ENCODE measurements at places on chromosomes 2 and 18.

- peak; percentile 71 for DNase-seq
These were observed 373.4 kb downstream of the LPIN1 start for GRCh38 chr2:12119841-12120240.

- DNase-seq, result no peak
These were observed 312.2 kb downstream of the EN1 start for GRCh38 chr2:118535171-118535817.

GRCh38 chr2:5121121-5121520 lies 571.1 kb upstream of the SOX11 start:
- no peak for DNase-seq

DNA sequence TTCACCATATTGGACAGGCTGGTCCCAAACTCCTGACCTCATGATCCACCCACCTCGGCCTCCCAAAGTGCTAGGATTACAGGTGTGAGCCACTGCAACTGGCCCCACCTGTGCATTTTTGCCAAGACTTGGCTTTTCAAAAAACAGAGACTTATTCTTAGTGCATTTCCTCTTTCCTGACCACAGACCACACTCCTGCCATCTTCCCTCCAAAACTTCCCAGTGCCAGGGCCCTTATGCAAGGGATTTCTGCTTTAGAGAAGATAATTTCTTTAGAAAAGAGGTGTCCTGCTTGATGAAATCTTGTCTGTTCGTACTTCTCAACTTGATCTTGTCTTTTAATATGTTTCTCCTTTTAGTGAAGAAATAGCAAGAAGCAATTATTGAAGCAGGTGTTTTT lies 98.8 kb upstream of the ZNF516 start:
- DNase-seq, result no peak

- no peak for DNase-seq
These were observed 431.6 kb downstream of the MEIS1 start for GRCh38 chr2:66866331-66867062.

Data from HS-27A (cell line).